ENCODE measurements at places on chromosomes 2 and 18.

DNA sequence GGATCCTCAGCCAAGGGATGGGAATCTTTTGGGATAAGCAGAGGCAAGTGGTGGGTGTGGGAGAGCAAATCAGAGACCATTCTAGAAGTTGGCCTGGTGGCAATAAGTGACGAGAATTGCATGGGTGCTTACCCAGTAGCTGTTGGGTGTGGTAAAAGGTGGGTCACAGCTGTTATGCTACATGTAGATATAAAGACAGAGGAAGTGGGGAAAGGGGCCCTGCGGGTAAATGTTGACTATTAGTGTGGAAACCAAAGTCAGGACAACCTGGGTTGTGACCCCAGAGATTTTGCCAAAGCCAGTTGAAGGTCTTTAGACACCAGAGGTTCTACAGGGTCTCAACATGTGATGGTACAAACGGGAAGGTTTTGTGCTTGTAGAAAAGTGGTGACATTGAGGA is 443.6 kb upstream of the HNRNPA3 start:
- no peak for DNase-seq

- no peak for DNase-seq
Measured at GRCh38 chr2:69083235-69083748, 70.3 kb downstream of the ANTXR1 start.

- DNase-seq: peak; percentile 67
Measured at GRCh38 chr2:36965751-36966369, 476 bp downstream of the STRN start.

- DNase-seq: no peak
Measured at GRCh38 chr2:1476617-1477195, 63.4 kb downstream of the TPO start.

DNA sequence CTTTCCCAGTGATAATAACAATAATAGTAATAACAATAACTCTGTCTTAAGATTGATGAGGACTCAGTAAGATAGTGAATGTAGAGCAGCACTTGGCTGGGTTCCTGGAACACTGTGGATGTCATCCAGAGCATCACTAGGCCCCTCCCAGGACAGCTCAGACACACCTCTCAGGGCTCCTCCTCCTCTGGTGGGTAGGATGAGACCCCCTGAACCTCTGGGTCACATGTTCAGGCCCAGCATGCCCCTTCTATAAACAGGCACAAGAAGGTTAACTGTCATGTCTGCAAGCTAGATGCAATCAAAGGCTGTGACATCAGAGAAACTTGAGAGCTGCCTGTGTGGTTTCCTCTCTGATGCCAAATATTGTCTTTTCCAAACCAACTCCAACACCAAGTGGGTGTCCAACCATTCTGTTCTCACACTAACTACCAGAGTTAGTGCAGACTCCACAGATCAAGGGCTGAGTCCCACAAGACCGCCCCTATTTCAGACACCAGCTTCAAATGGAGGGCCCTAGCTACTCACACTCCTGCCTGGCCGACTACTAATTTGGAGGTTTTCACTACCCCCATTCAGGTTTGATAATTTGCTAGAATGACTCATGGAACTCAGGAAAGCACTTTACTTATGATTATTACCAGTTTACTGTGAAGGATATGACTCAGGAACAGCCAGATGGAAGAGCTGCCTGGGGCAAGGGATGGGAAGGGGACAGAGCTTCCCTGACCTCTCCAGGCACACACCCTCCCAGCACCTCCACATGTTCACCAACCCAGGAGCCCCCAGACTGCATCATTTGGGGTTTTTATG is 46.4 kb upstream of the BZW1 start:
- no peak for DNase-seq

- peak; percentile 74 for DNase-seq
Measured at GRCh38 chr2:20962939-20963557, 80.8 kb downstream of the APOB start.

- DNase-seq: no peak
Measured at GRCh38 chr2:237603718-237604362, 13.3 kb upstream of the RAB17 start.

All from NCI-H2081 (cell line).